GM10248 (cell line): ENCODE measurements at places on chromosomes 1 and 21.

- DNase-seq: no peak
These were observed 30.1 kb downstream of the TNFRSF1B start for GRCh38 chr1:12196641-12197482.

DNA sequence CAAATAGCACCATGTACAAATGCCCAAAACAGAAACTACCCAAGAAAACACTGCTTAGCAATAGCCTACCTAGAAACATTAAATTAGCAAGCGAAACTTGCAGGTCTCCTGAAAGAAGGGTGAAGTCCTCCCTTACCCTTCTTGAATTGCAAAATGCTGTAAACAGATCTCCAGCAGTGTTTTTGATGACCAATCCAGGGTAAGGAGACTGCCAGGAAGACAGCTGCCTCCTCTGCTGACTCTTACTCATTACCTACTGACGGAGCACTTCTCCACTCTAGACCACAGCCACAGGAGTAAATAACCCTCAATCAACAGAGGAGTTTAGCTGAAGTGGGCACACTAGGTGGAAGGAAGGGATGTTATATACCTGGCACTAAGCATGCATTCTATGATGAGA, 32.2 kb upstream of the GADD45A start:
- no peak for DNase-seq

GRCh38 chr1:56123421-56123820, 455.9 kb downstream of the PLPP3 start:
- DNase-seq: no peak

DNA sequence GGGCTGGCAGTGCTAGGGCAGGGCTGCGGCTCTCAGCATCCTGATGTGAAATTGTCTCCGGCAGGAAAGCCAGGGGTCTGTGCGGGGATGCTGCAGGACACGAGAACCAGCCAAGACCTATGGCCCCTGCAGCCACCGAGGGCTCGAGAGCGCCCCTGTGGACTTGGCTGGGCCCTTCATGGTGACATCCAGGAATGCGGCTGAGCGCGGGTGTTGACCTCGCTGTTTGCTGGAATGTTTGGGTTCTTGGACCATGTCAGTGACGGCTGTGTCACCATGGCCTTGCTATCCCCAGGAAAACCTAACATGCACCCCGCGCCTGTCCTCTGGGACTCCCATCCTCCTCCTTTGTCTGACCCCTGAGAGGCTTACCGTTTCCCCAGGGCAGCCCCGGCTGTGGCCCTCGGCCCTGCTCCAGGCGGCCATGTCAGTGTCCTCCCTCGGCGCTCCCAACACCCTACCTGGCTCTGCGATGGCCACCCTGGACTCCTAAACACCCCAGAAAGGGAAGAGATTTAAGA, 14.3 kb upstream of the C1orf174 start:
- DNase-seq: no peak

DNA sequence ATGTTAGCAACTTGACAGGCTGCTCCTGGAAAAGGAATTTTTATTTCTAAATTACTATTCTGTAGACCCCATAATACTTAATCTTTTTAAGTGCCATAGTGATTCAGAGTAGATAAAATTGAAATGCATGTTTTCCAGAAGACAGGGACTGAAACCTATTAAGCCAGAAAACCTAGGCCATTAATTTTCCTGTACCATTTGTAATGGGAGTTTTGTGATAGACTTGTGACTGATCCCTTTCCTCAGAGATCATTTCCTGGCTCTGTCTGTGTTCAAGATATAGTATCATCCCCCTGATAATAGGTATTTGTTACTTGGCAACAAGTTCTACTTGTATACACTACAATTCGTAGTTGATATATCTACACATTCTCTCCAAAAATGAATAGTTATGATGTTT, 1609.8 kb downstream of the AMY1C start:
- no peak for DNase-seq

GRCh38 chr1:91578320-91579109, 77.9 kb downstream of the CDC7 start:
- no peak for DNase-seq

- DNase-seq: no peak
These were observed 39.5 kb downstream of the GATAD2B start for GRCh38 chr1:153883223-153883622.

DNA sequence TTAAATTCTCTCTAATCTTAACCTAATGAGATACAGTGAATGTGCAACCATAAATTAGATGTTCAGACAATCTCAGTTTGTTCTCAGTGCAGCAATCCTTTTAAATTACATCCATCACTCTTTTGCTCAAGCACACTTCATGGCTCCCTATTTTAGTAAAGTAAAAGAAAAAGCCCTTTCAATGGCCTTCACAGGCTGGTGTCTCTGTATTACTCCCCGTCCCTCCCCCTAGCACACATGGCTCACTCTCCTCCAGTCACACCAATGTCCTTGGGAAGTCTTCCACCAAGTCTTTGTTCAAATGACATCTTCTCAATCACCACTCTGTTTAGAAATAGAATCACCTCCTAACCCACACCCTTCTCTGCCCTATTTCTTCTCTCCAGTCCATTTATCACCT, 60.3 kb upstream of the RGS7 start:
- DNase-seq: no peak

- DNase-seq: no peak
These were observed 924 bp downstream of the HMCN1 start for GRCh38 chr1:185734929-185735700.

DNA sequence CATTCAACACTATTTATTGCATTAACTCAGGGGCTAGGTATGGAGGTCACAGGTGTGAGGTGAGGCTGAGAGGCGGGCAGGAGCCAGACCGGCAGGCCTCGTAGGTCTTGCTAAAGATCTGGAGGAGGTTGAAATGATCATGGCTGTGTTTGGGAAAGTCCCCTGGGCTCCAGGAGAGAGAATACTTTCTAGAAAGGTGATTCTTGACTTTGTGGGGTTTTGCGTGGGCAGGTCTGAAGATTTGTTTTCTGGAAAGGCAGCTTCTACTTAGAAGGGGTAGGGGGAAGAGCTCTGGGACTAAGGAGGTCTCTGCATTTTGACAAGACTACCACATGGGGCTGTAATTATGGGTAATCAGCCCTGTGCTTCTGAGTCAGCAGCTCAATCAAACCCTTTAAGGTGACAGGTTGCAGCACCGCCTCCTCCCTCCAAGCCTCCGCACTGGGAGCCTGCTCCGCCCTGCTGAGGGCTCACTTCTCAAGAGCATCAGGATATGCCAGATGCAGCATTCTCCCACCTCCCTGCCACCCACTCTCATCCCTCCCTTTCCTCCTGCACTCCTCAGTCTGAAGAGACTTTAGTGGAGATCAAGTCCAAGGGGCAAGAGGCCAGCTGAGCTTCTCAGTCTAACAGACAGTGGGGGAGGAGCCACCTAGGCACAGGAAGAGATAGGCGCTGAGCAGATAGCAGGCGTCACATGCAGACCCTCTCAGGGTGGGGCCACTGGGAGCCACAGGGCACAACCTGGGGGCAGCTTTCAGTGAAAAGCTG, 30.5 kb downstream of the SLC30A1 start:
- no peak for DNase-seq

- DNase-seq: no peak
These were observed 59.8 kb downstream of the IL12RB2 start for GRCh38 chr1:67367370-67368045.
